ENCODE measurements at places on chromosomes 5 and 9. TPM values are rescaled to one million over a fixed set of nuclear protein-coding genes. Genes with fewer than 3 reads are reported as not detected.

Gene DMRT1
- not detected for polyA plus RNA-seq

Gene ECM2
- 2.4 TPM for polyA plus RNA-seq

Gene IFNB1
- polyA plus RNA-seq, result not detected

GRCh38 chr5:39197556-39197955 is 21.8 kb downstream of the FYB1 start:
- no peak for DNase-seq

GRCh38 chr9:91255327-91255726 is 106.4 kb downstream of the AUH start:
- DNase-seq, result peak; percentile 63

DNA sequence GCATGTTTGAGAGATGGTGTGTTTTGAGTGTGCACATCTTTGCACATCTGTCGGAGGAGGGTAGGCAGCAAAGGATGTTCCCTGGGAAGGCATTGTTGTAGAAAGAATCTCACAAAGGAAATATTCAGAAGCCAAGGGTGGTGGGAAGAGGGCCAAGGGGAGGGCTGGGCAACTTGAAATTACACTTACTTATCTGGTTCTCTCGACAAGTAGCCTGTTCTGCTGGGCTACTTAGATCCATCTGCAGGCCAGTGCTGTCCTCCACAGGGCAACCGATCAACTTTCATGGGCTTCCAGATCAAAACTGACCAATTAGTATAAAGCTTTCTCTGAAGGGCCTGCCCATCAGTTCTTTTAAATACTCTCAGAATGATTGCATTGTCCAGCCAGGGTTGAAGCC is 495.2 kb downstream of the GADD45G start:
- peak; percentile 5 for DNase-seq

Data from GM23248 (cell line).